ENCODE measurements at places on chromosomes 5 and 9.

GRCh38 chr9:72960446-72960845 is 7.6 kb upstream of the ALDH1A1 start:
- DNase-seq: no peak

GRCh38 chr9:7570107-7570720 is 229.4 kb downstream of the DMAC1 start:
- peak; percentile 85 for DNase-seq

DNA sequence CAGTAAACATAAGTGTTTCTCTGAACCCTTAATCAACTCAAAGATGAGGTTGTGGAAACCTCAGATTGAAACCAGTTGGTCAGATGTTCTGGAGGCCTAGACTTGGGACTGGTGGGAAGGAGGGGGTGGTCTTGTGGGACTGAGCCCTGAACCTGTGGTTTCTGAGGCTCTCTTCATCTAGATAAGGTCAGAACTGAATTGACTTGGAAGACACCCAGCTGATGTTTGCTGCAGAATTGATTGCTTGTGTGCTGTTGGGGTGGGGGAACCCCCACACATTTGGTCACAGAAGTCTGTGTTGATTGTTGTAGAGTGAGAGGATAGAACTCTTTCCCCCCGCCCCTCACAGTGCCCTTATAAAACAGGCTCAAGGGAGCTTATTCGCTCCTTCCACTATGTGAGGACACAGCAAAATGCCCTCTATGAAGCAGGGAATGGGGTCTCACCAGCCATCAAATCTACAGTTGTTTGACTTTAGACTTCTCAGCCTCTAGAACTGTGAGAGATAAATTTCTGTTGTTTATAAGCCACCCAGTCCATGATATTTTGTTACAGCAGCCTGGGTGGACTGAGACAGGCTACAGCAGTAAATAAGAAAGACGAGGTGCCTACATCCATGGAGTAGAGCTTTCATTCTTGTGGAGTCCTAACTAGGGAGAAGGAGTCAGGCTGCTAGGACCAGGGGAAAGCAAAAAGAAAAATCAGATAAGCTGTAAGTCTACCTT is 25.7 kb upstream of the UGCG start:
- no peak for DNase-seq

GRCh38 chr9:73141282-73141681 is 10.4 kb upstream of the ANXA1 start:
- DNase-seq: no peak

DNA sequence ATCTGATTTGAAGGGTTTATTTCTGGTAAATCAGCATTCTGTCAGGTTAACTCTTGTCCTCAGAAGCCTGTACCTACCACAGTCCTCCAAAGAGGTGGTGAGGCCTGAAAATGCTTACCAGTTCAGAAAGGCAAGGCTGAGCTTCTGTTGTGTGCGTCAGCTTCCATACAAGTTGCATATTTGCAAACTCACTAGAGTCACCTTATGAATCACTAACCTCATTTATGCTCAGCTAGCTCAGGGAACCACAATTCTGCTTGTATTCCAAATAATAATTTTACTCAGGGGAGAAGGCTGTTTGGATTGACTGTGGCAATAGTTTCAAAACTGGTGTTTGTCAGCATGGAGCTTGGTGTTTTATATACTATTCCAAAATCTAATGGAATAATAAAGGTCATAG is 355.1 kb upstream of the RFX3 start:
- DNase-seq: no peak

- no peak for DNase-seq
Observed at GRCh38 chr9:128899566-128900322, 17.8 kb downstream of the LRRC8A start.

- no peak for DNase-seq
Observed at GRCh38 chr9:103245369-103245768, 250.2 kb downstream of the CYLC2 start.

GRCh38 chr5:107119656-107120055 is 551.1 kb downstream of the EFNA5 start:
- DNase-seq: no peak

DNA sequence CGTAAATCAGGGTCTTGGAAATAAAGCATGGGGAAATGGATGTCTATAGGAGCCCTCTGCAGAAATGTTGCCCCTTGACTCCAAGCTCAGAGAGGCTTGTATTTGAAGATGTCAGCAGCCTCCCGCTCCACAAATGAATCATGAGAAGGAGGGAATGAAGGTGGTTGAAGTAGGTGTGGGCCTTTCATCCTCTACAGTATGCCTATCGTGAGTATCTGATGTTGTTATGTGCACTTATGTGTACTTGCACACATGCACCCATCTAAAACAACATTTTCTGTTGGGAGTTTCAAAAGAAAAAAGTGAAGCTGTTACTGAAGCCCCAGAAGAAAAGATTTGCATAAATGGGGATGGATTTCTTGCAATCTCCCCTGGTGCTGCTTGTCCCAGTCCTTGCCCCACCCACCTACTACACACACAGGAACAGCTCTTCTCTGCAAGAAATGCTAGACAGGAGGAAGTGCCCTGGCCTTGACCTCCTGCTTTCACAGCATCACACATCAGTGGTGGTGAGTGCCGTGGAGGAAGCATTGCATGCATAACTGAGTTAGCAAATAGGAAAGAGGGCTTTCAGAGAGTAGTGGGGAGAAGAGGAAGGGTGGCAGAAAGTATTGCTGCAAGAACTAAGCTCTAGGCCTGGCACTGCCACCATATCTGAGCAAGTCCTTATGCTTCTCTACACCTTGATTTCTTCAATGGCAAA is 156.1 kb downstream of the SNX18 start:
- peak; percentile 67 for DNase-seq

DNA sequence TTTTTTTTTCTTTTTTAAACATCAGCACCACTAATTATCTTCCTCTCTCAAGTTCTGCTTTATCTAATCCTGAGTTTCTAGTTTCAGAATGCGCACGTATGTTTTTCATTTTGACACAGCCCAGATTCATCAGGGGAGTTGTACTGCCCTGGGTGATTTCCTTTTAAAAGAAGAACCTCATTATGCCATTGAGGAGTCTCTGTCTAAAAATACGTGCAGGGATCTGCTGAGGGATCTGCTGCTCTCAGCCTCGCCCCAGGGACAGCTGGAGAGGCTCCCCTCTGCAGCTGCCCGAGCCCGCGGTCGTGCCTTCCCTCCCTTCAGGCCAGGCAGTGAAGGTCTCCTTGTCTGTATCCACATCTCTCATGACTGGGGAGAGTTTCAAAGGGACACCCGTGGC is 273.1 kb downstream of the ARHGEF28 start:
- no peak for DNase-seq

- peak; percentile 47 for DNase-seq
Observed at GRCh38 chr9:21434202-21435014, 5.8 kb upstream of the IFNA1 start.

DNA sequence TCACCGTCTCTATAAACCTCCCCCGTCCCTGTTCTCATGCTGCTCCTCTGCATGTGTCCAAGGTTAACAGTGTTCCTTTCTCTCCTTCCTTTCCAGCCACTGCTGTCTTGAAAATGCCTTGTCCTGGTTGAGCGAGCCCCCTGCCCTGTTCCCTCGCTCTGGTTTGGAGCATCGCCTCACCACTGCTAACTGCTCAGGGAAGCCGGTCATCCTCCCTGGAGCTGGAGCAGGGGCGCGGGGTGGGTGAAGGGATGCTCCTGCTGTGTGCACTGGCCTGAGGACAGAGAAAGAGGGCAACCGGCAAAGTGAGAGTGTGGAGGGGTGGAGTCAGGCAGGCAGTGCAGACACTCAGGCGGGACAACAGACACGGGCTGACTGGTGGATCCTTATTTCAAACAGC is 19.4 kb downstream of the UBE2QL1 start:
- DNase-seq: no peak

- DNase-seq: no peak
Observed at GRCh38 chr5:177105691-177106476, 19.2 kb downstream of the FGFR4 start.

- no peak for DNase-seq
Observed at GRCh38 chr9:130051855-130052254, 1.9 kb upstream of the GPR107 start.

DNA sequence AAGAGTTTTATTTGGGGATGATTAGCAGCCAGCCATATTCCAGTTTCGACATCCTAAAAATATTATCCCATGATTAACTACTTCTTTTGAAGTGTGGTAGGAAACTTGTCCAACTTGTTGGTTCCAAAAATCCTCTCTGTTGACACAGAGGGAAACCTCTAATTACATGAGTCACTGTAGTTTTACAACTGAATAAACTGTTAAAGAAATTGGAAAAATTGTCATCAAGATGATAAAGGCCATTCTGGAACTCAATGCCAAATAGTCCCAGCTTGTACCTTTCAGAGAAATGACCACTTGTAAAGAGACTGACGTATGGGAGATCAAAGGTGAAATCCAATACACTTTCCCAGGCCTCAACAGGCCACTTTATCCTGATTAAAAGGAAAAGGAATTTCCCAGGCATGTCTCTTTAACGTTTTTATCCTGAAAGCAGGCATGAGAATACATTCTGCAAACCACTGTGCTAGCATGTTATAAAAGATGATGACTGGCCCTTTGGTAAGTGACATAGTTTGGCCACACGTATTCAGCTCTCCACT is 261.6 kb downstream of the GLIS3 start:
- DNase-seq: no peak

- DNase-seq: no peak
Observed at GRCh38 chr9:81999806-82000205, 11.2 kb downstream of the SPATA31D1 start.

DNA sequence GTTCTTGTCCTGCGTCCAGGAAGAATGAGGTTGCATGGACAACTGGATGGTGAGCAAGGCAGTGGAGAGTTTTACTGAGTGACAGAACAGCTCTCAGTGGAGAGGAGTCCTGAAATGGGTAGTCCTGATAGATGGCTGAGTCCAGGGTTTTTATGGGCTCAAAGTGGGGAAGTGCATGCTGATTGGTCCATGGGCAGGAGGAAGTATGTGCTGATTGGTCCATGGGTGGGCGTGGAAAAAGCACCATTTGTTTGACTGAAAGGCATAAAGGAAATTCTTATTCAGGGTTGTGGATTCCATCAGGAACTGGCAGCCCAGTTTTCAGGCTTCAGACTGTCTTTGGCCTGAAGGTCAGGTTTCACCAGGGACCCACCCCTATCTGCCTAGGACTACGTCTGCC is 10.6 kb downstream of the FSD1L start:
- DNase-seq: no peak

DNA sequence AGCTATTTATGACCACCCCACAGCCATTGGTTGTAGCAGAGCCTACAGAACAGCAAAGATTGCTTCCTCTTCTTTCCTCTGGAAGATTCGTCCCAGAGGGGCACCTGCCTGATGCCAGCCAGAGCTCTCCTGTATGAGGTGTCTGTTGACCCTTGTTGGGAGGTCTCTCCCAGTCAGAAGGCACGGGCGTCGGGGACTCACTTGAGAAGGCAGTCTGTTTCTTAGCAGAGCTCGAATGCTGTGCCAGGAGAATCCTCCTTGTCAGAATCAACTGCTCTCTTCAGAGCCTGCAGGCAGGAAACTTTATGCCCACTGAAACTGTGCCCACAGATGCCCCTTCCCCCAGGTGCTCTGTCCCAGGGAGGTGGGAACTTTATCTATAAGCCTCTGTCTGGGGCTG is 479.5 kb upstream of the IZUMO3 start:
- DNase-seq: no peak

GRCh38 chr9:1462626-1463308 is 412.6 kb downstream of the DMRT2 start:
- peak; percentile 19 for DNase-seq

DNA sequence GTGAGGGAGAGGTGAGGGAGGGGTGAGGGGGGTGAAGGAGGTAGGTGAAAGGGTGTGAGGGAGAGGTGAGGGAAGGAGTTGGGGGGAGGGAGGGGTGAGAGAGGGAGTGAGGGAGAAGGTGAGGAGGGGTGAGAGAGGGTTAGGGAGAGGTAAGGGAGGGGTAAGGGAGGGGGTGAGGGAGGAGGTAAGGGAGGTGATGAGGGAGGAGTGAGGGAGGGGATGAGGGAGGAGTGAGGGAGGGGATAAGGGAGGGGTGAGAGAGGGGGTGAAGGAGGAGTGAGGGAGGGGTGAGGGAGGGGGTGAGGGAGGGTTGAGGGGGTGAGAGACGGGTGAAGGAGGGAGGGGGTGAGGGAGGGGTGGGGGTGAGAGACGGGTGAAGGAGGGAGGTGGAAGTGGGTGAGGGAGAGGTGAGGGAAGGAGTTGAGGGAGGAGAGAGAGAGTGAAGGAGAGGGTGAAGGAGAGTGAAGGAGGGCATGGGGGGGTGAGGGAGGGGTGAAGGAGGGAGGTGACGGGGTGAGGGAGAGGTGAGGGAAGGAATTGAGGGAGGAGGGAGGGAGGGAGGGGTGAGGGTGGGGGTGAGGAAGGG is 18.5 kb downstream of the NINJ1 start:
- no peak for DNase-seq

GRCh38 chr9:131606896-131607567 is 61.7 kb downstream of the PRRT1B start:
- no peak for DNase-seq

DNA sequence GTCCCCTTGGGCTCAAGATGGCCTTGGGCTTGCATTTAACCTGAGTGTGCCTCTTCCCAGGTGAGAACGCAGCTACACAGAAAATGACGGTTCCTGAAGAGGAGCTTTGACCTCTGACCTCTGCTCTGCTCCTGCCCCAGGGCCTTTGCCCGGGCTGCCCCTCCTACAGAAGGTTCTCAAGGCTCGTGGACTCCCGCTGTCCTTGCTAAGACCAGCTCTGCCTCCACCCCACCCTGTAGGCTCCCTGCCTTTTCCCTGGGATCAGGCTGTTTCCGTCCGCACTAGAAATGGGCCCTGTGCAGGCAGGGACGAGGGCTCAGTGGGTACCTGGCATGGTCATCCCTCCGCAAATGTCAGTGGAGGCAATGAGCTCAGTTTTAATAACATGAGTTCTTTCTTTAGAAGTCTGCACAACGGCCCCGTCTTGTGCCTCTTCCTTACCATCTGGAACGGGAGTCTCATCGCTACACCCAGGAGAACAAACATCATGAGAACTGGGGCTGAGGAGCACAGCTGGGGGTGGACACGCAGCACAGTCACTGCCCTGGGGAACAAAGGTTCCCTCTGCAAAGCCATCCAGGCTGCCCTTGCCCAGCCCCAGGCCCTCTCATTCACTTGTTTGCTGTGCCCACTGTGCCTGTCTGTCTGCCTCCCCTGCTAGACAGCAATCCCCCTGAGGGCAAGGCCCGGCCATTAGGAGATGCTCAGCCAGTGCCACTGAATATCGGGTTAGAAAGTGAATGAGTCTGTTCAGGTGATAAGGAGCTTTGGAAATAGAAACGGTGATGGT is 26.7 kb upstream of the LPCAT1 start:
- DNase-seq: peak; percentile 7

GRCh38 chr9:92963831-92964606 is 16.7 kb downstream of the FGD3 start:
- DNase-seq: no peak

GRCh38 chr5:151492729-151493128 is 45.3 kb downstream of the SLC36A1 start:
- DNase-seq: no peak

- no peak for DNase-seq
Observed at GRCh38 chr9:104322596-104322995, 181.5 kb upstream of the OR13F1 start.

GRCh38 chr5:178422400-178422775 is 167.8 kb downstream of the COL23A1 start:
- peak; percentile 8 for DNase-seq

- no peak for DNase-seq
Observed at GRCh38 chr5:103674739-103675138, 112.2 kb upstream of the NUDT12 start.
